H54 (cell line): ENCODE measurements at places on chromosomes 13 and 19.
A peak's percentile ranks its signal among the peaks of the same experiment; 100 is the strongest.

DNA sequence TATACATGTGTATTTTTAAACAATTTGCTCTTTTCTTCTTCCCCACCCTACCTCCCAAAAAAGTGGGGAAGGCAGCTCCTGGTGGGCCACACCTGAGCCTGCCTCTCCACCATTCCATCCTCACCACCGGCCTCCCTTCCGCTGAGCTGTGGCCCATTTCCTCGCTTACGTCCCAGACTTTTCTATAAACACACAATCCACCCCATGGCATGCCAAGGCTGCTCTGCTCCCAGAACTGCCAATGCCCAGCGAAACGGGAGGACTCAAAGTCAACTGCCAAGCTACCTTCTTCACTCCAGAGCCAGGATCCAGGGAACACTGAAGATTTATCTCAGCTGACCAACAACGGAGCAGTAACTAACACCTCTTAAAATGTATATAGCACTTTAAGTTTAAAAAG lies 2.8 kb downstream of the N4BP2L1 start:
- DNase-seq, result no peak

GRCh38 chr13:72126424-72126823 lies 259.4 kb upstream of the DACH1 start:
- no peak for DNase-seq

- no peak for DNase-seq
These were observed 24.3 kb downstream of the GPX4 start for GRCh38 chr19:1128106-1128505.

DNA sequence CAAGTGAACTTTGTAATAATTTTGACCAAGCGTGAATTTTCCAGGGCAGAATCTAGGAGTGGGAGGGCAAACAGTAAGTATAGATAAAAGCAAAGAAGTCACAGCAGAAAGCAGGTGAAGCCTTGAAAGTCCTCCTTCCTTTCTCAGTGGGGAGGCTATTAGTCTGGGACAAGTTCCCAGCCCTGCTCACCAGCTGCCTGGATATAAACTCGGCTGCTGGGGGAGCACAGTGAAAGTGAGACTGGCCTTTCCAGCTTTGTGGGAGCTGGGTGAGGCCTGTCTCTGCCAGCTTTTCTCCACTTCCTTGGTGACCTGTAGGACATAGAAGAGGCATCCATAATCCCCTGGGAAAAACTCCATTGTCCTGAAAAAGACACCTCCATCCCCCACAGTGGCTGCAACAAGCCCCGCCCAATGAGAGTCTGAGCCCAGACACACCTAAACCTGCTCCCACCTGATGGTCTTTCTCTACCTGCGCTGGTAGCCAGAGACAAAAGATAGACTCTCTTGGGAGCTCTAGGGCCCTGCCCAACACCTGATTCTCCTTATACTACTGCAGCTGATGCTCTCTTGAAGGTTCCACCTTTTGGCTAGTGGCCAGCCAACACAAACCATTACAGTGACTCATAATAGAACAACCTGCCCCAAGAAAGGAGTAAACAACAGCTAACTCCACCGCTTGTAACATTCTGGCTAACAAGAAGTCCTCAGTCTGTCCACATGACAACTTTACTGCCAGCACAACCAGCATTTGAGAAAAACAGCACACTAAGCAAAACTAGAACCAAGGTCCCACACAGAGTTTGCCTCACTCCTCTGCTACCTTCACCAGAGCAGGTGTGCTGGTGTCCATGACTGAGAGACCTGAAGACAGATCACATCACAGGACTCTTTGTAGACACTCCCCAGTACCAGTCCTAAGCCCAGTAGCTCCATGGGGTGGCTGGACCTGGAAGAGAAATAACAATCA lies 252.2 kb upstream of the SLITRK6 start:
- no peak for DNase-seq

GRCh38 chr13:83248751-83249150 lies 633.5 kb downstream of the SLITRK1 start:
- no peak for DNase-seq

GRCh38 chr19:9881720-9882119 lies 46.6 kb downstream of the PIN1 start:
- DNase-seq, result no peak

GRCh38 chr13:50586414-50587083 lies 256.9 kb downstream of the DLEU7 start:
- no peak for DNase-seq

DNA sequence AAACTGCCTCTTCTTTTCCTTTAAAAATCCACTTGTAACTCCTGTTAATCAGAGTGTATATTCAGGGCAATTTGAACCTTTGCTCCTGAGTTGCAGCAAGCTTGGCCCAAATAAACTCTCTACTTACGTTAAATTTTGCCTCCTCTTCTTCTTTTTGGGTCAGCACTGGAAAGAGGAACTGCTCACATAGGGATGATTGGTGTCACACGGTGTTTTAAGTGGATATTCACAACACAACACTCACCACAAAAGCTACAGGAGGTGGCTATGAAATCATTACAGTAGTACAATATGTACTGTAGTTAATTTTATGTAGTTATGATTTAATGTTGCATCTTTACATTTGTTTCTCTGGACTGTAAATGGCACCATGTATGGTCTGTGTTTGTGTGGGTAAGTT lies 96.8 kb upstream of the DOCK9 start:
- no peak for DNase-seq

- DNase-seq, result no peak
These were observed 9.4 kb downstream of the LCP1 start for GRCh38 chr13:46172531-46172991.

DNA sequence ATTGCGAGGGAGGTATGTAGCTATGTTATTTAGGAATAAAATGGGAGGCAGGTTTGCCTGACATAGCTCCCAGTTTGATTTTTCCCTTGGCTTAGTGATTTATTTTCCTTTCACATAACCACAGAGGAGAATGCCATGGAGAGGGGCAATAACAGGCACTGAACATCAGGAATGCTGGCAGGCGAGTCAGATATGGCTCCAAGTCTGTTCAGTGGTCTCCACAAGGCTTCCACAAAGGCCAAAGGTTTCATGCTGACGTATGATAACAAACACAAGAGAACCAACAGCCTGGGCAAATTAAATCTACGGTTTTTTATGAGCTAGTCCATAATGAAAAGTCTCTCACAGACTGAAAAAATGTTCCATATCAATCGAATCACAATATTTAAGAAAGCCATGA lies 66.7 kb downstream of the SUCLA2 start:
- no peak for DNase-seq

DNA sequence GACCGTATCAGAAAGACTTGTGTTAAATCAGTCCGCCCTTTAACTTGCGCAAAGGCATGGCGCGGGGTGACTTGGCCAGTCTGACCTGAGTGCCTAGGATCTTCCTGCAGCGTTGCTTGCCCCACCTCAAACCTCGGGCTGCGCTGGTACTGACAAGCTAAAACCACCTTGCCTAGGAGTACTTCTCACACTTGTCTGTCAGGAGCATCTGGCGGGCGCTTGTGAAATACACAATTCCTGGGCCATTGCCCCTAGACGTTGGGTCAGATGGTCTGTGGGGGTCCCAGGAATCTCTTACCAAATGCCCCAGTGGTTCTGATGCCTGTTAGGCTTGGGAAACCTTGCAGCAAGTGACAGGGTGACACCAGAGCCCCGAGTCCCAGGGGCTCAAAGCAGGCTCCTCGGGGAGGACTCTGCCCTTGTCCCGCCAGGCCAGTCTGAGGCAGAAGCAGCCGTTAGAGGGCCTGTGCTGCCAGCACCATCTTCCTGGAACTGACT lies 12.9 kb downstream of the CEBPG start:
- no peak for DNase-seq

DNA sequence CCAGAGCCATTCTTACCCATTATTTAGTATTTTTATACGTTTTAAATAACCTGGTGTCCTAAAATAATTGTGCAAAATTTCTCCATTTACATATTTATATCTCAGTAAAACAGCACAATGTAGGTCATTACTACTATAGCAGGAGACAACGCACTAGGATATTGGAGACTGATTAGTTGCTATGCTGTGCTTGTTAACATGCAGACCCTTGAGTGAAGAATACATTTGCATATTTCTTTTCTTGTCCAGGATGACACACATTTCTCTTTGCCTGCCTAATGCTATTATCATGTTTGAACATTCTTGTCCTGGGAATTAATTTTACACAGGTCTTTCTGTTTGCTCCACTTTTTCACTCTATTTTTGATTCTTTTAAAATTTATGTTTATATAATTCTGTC lies 823.8 kb upstream of the ATXN8OS start:
- DNase-seq, result no peak

DNA sequence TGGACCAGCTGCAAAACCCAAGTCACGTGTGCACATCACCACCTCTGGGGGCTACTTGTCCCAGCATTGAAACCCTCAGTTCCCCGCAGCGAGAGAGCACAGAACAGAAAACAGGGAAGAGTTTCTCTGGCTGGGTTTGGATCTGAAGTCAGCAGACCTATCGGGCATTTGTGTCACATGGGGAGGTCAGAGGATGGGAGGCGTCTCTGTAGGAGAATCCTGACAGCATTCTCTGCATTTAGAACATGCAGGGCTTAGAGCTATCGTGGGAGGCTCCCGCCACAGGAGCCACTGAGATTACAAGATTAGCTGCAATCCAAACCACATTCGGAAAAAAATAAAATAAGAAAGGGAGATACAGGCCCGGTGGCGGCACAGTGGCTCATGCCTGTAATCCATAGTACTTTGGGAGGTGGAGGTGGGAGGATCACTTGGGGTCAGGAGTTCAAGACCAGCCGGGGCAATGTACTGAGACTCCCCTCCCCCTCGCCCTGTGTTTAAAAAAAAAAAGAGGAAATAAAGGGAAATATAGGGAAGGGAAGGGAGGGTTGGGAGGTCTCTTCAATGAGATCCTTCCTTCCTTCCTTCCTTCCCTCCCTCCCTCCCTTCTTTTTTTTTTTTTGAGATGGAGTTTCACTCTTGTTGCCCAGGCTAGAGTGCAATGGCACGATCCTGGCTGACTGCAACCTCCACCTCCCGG lies 2.9 kb upstream of the TLE6 start:
- no peak for DNase-seq

DNA sequence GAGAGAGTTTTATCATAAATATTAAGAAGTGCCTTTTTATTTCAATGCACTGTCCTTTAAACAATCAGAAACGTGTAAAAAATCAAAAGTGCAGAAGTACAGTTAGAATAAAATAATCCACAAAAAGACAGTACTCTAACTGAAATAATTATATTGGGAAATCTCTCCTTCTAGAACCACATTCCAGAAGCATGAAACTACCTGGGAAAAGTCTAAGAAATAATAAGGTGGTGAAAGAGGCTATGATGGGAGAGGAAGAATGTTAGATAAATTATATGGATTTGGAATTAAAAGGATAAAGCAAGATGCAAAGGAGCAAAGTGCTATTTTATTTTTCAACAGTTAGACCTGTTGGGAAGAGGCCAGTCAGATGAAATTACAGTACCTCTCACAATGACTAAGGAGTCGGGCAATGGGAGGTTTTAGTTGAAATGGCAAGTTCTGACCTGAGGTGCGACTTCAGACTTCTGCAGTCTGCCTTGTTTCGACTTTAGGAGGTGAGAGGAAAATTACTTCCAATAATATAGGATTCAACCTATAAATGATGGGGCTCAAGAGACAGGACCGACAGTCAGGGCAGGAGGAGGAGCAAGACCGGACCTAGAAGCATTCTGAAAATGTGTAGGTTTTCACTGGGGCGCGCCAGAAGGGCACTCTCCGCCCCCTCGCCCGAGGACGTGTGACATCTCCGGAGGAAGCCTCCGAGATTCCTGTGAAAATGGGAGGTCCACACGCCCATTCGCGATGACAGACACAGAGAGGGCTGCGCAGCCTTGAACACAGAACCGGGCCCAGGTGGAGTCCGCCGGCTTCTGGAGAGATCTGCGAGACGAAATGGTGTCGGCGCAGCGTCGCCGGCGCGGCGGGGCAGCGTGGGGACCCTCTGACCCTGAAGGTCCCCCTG lies 717 bp downstream of the SPRYD7 start:
- peak; percentile 31 for DNase-seq

GRCh38 chr13:79560954-79561353 lies 80.0 kb downstream of the NDFIP2 start:
- DNase-seq, result no peak

GRCh38 chr19:37304190-37304883 lies 66.6 kb upstream of the ZNF527 start:
- DNase-seq, result no peak
